Hematopoietic multipotent progenitor cell treated with erythropoietin and hydrocortisone succinate and interleukin-3 and kit ligand, for 15 days (in vitro differentiated cells): ENCODE measurements at places on chromosomes 2 and 18.

DNA sequence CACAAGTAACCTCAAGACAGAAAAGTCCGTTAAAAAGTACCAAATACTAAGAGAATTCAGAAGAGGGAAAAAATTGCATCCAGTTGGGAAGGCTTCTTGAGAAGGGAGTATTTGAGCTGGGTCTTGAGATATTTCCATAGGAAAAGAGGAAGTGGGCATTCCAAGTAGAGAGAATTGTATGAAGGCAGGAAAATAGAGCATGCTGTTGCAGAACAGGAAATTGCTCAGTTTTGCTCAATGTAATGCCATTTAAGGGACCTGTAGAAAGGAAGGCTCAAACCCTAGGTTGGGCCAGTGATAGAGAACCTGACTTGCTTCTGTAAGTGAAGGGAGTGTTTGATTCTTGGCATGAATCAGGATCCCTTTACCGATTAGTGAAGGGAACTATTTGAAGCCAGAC is 1.0 kb upstream of the ZC3H8 start:
- DNase-seq, result no peak

- no peak for DNase-seq
These were observed 828.4 kb upstream of the VRK2 start for GRCh38 chr2:57218206-57218605.

GRCh38 chr2:128394007-128394730 is 75.5 kb upstream of the HS6ST1 start:
- DNase-seq, result no peak

DNA sequence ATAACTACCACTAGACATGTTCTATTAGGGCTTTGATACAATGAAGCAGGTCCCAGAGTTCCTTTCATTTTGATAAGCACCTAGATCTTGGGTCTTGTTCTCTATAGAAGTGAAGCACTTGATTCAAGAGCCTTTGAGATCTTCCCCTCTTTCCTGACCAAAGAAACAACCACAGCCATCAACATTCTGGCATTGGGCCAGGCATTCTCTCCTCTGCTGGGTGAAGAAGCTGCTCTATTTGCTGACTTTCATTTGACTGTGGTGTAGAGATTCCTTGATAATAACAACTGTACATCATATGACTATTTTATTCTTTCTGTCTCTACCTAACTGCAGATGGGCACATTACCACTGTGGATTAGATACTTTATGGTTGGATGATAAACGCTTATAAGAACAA is 96.6 kb upstream of the LYPD1 start:
- DNase-seq, result no peak

DNA sequence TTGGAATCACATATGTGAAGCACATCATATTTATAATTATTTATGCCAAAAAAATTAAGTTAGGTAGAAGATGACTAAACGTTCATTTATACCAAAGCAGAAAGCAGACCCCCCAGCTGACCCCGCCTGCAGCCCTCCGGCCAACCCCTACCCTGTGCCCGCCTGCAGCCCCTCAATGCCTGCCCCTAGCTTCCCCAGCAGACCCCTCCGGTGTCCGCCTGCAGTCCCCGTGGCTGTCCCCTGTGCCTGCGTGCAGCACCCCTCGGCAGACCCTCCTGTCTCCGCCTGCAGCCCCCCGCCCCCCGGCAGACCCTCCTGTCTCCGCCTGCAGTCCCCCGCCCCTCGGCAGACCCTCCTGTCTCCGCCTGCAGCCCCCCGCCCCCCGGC is 136.2 kb downstream of the NFATC1 start:
- DNase-seq, result no peak

DNA sequence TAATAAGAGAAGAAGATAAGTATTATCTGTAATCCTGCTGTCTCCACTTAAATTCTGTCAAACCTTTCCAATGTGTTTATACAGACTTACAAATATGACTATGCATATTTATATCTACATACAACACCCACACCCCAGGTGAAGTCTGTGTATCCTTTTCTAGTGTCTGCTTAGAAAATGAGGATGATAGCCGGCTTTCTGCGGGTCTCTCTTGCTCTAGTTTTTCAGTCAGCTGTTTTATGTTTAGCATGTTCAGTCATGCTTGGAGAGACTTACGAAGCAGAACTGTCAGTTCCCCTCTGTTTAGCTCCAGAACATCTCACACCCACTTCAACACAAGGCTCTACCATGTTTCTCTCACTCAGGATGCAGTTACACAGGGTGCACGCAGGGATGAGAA is 137.3 kb upstream of the NFATC1 start:
- DNase-seq, result peak; percentile 16

DNA sequence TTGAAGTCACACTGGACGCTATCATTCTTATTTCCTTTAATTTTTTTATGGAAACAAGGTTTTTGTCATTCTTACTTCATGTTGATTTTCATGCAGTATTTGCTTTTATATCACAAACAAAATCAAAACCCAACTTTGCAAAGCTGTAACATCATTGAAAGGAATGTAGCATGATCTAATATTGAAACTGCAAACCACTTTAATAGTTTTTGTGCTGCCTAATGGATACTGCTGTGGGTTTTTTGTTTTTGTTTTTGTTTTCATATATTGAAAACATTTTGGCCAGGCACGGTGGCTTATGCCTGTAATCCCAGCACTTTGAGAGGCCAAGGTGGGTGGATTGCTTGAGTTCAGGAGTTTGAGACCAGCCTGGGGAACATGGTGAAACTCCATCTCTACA is 81.6 kb downstream of the MAP2 start:
- DNase-seq, result no peak

DNA sequence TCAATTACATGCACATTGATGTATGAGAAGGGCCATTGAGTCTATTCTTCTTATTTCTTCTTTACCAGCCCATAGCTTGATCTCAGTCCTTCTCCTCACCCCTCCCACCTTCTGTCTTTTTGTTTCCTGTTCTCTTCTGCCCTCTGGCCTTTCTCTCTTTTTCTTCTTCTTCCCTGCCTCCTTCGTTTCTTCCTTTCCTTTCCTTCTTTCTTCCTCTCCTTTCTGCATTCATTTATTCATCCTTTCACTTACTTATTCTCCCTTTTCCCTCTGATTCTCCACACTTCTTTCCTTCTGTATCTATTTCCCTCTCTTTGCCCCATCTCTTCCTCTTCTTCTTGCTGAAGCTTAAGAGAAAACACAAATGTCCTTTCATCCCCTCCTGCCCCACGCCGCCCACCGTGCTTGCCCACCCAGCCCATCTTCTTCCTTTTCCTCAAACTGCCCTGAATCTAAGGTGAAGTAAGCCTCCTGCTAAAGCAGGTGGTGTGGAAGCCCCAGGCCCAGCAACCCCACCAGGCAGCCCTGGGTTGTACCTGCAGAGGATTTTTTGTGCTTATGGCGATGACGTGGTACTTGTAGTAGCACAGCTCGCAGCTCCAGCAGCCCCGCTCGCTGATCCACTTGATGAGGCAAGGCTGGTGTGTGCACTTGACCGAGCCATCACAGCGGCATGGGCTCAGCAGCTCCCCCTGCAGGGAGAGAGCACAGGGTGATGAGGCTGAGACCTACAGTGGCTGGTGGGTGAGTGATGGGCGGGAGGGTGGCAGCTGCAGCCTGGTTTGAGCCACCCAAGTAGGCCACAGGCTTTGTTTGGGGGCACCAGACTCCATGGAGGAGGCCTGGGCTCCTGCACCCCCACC is 89.0 kb downstream of the MARCHF4 start:
- peak; percentile 8 for DNase-seq

- peak; percentile 79 for DNase-seq
These were observed 92.0 kb upstream of the MSH2 start for GRCh38 chr2:47310801-47311560.

GRCh38 chr2:9578467-9579235 is 23.0 kb upstream of the ADAM17 start:
- no peak for DNase-seq

- no peak for DNase-seq
These were observed 1.3 kb downstream of the MGAT4A start for GRCh38 chr2:98729652-98730051.

DNA sequence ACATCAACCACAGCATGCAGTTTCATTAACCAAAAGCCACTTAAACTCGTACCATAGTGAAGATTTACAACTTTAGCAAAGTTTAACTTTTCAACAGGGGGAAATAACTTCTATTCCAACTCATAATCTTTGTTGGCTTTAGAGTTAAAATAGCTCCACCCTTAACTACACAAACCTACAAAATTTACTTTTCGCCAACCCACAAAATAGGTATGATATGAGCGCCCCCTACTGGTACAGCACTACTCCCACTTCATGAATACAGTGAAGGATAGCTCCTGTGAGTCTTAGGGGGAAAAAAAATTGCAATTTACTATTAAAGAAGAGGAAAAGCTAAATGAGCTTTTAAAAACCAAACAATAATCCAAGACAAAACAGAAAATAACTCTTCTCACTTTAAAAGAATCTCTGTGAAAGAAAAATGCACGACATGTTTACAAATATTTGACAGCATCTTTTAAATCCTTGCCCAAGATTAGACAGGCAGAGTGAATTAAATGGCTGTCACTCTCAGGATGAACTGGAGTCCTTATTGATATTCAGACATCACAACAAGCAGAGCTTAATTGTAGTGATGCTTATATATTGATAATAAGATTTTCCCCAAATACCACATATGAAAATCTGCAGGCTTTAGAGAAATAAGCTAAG is 32.2 kb downstream of the TMEFF2 start:
- DNase-seq, result peak; percentile 47

DNA sequence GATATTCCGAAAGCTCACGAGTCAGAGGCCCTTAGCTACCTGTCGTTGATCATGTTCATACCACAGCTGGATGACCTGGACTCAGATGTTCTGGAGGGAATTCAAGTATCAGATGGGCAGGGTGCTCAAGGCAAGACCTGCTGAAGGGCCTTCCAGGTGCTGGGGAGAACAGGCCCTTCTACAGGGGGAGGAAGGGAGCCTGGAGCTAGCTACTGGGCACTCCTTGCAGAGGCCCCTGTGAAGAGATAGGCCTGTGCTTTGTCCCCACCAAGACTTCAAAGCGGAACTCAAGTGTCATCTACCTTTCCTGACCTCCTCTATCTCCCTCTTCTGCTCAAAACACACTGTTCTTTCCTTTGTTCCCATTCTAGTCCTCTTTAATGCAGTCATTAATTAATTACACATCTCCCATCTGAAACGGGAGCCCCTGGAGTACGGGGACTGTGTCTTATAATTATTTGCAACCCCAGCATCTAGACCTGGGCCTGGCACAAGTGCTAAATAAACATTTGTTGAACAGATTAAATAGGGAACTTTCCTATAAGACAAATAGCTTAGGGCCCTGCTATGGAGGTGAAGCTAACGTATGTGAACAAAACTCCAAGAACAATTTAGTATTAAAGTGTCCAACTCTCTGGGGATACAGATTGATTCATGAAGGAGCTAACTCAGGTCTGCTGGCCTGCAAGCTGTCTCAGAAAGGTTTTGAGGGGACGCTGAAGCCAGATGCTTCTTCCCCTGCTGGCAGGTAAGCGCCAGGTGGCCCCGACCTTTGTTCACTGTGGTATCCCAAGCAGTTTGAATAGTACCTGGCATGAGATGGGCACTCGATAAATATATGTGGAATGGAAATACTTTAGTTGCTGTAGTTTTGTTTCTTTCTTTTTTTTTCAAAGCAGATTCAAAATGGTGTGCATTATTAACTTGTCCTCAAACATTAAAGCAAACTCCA is 22.0 kb downstream of the RHOB start:
- DNase-seq, result no peak

DNA sequence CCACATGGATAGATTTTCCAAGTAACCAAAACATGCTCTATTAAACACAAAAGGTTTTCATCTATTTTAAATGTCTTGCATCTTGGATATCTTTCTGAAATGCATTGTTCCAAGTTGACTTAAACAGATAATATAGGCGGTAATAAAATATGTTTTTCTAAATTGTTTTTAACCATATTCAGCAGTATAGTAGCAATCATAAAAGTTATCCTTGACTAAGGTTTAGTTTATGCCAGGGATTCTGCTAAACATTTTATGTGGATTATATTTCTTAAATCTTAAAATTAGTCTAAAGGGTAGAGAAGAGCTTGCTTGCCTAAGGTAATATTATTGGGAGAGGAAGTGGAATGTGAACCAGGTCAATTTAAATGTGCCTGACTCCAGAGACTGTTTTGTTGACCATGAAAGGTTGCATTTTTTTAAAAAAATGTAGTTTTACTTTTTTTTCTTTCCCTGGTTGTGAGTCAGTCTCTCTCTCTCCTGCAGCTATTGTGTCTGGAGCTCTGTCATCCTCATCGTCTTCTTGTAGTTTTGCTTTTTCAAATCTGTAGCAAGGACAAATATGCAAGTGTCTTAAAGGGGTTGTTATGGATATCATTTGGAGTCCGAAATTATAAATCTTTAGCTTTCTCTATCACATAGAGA is 309.1 kb upstream of the COL3A1 start:
- no peak for DNase-seq

GRCh38 chr2:119212139-119212800 is 11.4 kb upstream of the STEAP3 start:
- DNase-seq, result no peak

GRCh38 chr2:70143314-70144150 is 47.3 kb downstream of the C2orf42 start:
- peak; percentile 75 for DNase-seq

- DNase-seq, result no peak
These were observed 142.7 kb upstream of the NRP2 start for GRCh38 chr2:205539603-205540002.

GRCh38 chr2:168567836-168568235 is 111.8 kb downstream of the CERS6 start:
- DNase-seq, result no peak

DNA sequence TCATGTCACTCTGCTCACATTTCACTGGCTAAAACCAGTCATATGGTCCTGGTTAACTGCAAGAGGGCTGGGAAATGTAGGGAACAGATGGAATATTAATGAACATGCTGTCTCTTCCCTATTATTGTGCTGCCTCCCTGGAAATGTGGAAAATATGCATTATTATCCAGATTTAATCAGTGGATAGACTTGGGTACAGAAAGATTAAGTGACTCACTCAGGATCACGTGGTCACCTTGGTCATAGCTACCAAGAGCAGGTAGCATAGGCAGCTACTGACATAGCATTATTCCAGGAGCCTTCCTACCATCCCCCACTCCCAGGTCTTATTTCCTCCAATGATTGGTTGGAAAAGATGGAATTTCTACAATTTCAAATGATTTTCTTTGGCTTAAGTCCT is 141.1 kb downstream of the HRH4 start:
- DNase-seq, result no peak

- DNase-seq, result peak; percentile 68
These were observed 122.2 kb downstream of the NCOA1 start for GRCh38 chr2:24613154-24613814.

DNA sequence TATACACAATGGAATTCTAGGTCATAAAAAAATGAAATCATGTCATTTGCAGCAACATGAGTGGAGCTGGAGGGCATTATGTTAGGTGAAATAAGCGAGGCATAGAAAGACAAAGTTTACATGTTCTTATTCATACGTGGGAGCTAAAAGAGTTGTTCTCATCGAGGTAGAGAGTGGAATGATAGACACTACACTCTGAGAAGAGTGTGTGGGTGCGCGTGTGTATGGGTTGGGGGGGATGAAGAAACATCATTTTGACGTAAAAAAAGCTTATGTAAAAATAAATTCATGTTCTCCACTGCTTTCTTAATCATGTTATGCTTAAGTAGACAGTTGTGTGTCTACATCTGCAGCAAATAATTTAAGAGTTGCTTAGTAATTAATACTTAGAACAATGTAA is 123.6 kb downstream of the ZNF804A start:
- DNase-seq, result no peak

- DNase-seq, result no peak
These were observed 259.7 kb downstream of the LPIN1 start for GRCh38 chr2:12005886-12006681.
